Ovary (tissue), 10 donors: ENCODE measurements at places on chromosomes 4 and X. TPM values are rescaled to one million over a fixed set of nuclear protein-coding genes. Genes with fewer than 3 reads are reported as not detected.

GRCh38 chrX:94178145-94178788 is 504.3 kb downstream of the FAM133A start:
- H3K36me3 ChIP-seq: no peaks in the 10 kb centered on the region
- no peaks in the 10 kb centered on the region for H3K4me1 ChIP-seq
- DNase-seq: no peak
- no peaks in the 10 kb centered on the region for H3K27me3 ChIP-seq

VSIG1 gene
- total RNA-seq: 0.11 TPM

YIPF7 gene
- total RNA-seq: 0.28 TPM

MSN gene
- 183 TPM for total RNA-seq

RPA4 gene
- 0.56 TPM for total RNA-seq

GRCh38 chr4:47579235-47579634 is 94.2 kb downstream of the ATP10D start:
- no peak overlapping the region for H3K27ac ChIP-seq
- no peaks in the 10 kb centered on the region for H3K36me3 ChIP-seq
- DNase-seq: no peak
- H3K4me1 ChIP-seq: no peaks in the 10 kb centered on the region
- no peaks in the 10 kb centered on the region for H3K27me3 ChIP-seq

CCKAR gene
- total RNA-seq: 0.13 TPM

DNA sequence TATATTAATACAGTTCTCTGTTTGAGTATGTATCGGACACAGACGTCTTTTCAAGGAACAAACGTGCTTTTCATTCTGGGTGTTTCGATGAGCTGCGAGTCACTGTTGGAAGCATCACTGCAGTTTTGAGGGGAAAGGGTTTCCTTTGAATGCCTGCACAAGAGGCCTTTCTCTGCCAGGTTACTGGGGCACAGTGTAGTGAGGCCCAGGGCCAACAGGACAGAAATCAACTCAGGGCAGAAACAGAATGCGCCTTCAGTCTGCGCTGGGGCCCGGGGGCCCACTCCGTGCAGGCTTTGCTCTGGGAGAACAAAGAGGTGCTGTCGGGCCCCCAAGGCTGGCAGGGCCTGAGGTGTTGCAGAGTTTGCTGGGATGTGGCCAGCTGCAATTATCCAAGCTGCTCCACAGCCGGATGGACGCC is 2.3 kb upstream of the PPP2R3B start:
- no peaks in the 10 kb centered on the region for H3K4me1 ChIP-seq
- DNase-seq: no peak
- no peak overlapping the region for H3K27ac ChIP-seq
- H3K36me3 ChIP-seq: no peaks in the 10 kb centered on the region
- H3K27me3 ChIP-seq: no peaks in the 10 kb centered on the region

STS gene
- 7.5 TPM for total RNA-seq

GRCh38 chrX:19544693-19545305 is 29.5 kb upstream of the MAP3K15 start:
- no peaks in the 10 kb centered on the region for H3K4me1 ChIP-seq
- H3K27ac ChIP-seq: no peak overlapping the region
- no peaks in the 10 kb centered on the region for H3K36me3 ChIP-seq
- DNase-seq: no peak

DNA sequence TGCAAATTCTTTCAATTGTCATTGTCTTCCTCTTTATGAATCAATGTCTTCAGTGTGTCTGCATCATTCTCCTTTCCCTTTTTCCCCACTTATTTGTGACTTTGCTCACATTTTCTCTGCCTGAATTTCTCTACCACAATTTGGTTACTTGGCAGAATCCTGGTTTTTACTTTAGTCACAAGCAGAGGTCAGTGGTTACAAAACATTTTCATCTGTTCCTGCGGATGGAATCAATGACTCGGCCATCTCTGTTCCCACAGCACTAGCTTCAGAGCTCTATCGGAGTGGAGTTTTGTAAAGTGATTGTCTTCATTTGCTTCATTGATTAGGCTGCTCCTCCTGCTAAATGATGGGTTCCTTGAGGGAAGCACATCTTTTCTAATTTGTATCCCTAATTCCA is 501.3 kb upstream of the AADAT start:
- no peaks in the 10 kb centered on the region for H3K27me3 ChIP-seq
- H3K4me3 ChIP-seq: no peak overlapping the region
- peaks cover 2% of the 10 kb centered on the region for H3K4me1 ChIP-seq
- H3K36me3 ChIP-seq: no peaks in the 10 kb centered on the region
- no peak overlapping the region for H3K27ac ChIP-seq

- no peaks in the 10 kb centered on the region for H3K36me3 ChIP-seq
- H3K4me3 ChIP-seq: no peak overlapping the region
- no peaks in the 10 kb centered on the region for H3K4me1 ChIP-seq
These were observed 46.8 kb downstream of the STEEP1 start for GRCh38 chrX:119518371-119518770.

GRCh38 chr4:67366311-67366861 is 178.9 kb downstream of the CENPC start:
- H3K27ac ChIP-seq: no peak overlapping the region
- no peaks in the 10 kb centered on the region for H3K27me3 ChIP-seq
- DNase-seq: no peak
- no peak overlapping the region for H3K4me3 ChIP-seq
- H3K36me3 ChIP-seq: no peaks in the 10 kb centered on the region

DNA sequence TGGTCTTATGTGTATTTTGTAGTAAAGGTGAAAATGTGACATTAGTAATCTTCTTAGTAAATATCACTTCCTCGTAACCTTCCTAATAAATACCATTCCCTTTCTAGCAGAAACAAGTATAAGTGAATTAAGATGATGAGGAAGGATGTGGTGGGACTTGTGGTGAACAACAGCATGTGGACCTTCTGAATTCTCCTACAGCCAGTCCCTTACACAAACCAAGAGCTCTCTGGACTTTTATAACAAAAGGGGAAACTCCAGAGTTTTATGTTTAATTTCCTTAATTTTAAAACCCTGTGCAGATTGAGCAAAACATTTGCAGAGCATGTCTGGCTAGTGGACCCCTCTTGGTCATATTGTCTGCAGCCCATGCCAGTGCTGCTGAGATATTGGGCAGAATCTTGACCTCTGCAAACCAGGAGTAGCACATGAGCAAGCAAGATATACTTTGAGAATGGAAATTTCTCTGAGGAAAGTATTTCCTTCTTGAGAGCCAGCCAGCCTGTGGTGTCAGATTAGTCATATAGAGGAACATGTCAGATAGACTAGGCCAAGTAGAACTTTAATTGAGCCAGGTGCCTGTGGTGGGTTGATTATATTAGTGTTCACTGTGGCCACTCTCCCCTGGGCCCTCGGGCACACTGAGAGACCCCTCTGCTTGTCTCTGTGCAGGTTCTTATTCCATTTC is 328.2 kb downstream of the DKK2 start:
- H3K27ac ChIP-seq: no peak overlapping the region
- no peak overlapping the region for H3K4me3 ChIP-seq
- H3K27me3 ChIP-seq: no peaks in the 10 kb centered on the region
- no peaks in the 10 kb centered on the region for H3K4me1 ChIP-seq

GRCh38 chr4:153938994-153939393 is 150.1 kb upstream of the SFRP2 start:
- H3K4me3 ChIP-seq: no peak overlapping the region
- H3K36me3 ChIP-seq: no peaks in the 10 kb centered on the region
- H3K27ac ChIP-seq: no peak overlapping the region
- no peak for DNase-seq
- H3K4me1 ChIP-seq: no peaks in the 10 kb centered on the region

- H3K4me1 ChIP-seq: peaks cover 2% of the 10 kb centered on the region
- no peak overlapping the region for H3K27ac ChIP-seq
- H3K4me3 ChIP-seq: no peak overlapping the region
- no peak for DNase-seq
- H3K27me3 ChIP-seq: no peaks in the 10 kb centered on the region
These were observed 39.6 kb downstream of the CDKL5 start for GRCh38 chrX:18465051-18465450.

NIPAL1 gene
- total RNA-seq: not detected

DNA sequence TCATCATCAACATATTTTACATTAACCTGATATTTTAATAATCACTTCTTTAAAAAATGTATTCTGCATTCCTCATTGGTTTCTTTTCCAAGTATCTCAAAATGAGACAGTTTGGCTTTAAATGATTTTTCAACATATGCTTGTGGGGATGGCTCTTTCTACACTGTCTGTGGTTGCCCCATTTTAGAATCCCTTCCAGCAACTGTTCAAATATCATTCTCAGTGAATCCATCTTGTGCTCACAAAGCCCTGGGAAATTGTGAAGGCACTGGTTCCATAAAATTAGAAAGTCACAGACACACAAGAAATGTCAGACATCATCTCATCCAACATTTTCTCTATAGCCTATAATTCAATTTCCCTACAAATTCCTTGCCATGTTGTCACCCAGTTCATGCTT is 103.5 kb downstream of the LNX1 start:
- H3K27ac ChIP-seq: no peak overlapping the region
- peaks cover 15% of the 10 kb centered on the region for H3K4me1 ChIP-seq

CCDC110 gene
- 3.0 TPM for total RNA-seq

GRCh38 chrX:103776546-103776945 is at the start of gene PLP1:
Gene PLP1, plus strand, starts transcription at chrX:103776840. Its CDS starts 156 bp downstream, at chrX:103776996.
- no peaks in the 10 kb centered on the region for H3K36me3 ChIP-seq
- H3K27me3 ChIP-seq: no peaks in the 10 kb centered on the region
- no peak within 1 kb of the TSS for H3K4me3 ChIP-seq
- no peak within 1 kb of the TSS for H3K27ac ChIP-seq
- peaks cover 4% of the 10 kb centered on the region for H3K4me1 ChIP-seq

SPANXB1 gene
- total RNA-seq: not detected

- no peak for DNase-seq
- no peak overlapping the region for H3K27ac ChIP-seq
- H3K4me1 ChIP-seq: no peaks in the 10 kb centered on the region
- H3K4me3 ChIP-seq: no peak overlapping the region
These were observed 36.5 kb downstream of the GPC3 start for GRCh38 chrX:133948895-133949294.

GRCh38 chr4:24279911-24280375 is 304.4 kb downstream of the DHX15 start:
- no peaks in the 10 kb centered on the region for H3K27me3 ChIP-seq
- H3K36me3 ChIP-seq: no peaks in the 10 kb centered on the region
- no peaks in the 10 kb centered on the region for H3K4me1 ChIP-seq
- no peak overlapping the region for H3K27ac ChIP-seq
- DNase-seq: no peak

DNA sequence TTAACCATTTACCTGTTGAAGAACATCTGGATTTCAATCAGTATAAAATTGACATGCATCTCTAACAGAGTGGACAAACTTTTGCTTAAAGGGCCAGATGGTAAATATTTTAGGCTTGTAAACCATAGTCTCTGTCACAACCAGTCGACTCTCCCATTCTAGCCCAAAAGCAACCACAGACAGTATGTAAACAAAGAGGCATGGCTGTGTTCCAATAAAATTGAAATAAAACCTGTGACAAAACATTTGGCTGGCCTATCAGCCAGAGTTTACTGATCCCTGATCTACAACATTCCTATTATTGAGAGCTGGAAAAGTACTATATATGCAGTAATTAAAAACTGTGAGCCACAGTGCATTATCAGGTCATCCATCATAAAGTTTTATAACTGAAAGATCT is 3.2 kb downstream of the CENPC start:
- DNase-seq: no peak
- no peak overlapping the region for H3K27ac ChIP-seq
- no peaks in the 10 kb centered on the region for H3K36me3 ChIP-seq
- H3K4me1 ChIP-seq: peaks cover 3% of the 10 kb centered on the region
- no peak overlapping the region for H3K4me3 ChIP-seq

- no peaks in the 10 kb centered on the region for H3K4me1 ChIP-seq
- no peaks in the 10 kb centered on the region for H3K27me3 ChIP-seq
- no peak for DNase-seq
- H3K36me3 ChIP-seq: no peaks in the 10 kb centered on the region
- no peak overlapping the region for H3K27ac ChIP-seq
These were observed 3.6 kb downstream of the NOX1 start for GRCh38 chrX:100870527-100870926.

DNA sequence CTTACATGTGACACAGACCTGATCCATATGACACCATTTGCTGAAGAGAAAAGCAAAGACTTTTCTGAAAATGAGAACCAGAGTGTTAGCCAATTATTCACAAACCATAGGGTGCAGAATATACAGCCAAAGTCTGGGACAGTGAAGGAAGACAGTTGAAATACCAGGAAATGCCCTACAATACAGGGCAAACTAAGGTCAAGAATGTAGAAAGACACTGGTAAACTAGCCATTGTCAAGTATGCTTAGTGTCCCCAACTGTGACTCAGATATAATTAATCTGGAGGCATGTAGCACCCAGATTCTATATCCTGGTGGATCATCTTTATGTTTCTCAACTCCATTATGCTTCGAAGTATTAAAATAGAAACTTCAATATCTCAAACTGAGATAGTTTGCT is 200.9 kb upstream of the FSTL5 start:
- no peaks in the 10 kb centered on the region for H3K36me3 ChIP-seq
- H3K27me3 ChIP-seq: no peaks in the 10 kb centered on the region
- no peak overlapping the region for H3K4me3 ChIP-seq
- H3K27ac ChIP-seq: no peak overlapping the region

DNA sequence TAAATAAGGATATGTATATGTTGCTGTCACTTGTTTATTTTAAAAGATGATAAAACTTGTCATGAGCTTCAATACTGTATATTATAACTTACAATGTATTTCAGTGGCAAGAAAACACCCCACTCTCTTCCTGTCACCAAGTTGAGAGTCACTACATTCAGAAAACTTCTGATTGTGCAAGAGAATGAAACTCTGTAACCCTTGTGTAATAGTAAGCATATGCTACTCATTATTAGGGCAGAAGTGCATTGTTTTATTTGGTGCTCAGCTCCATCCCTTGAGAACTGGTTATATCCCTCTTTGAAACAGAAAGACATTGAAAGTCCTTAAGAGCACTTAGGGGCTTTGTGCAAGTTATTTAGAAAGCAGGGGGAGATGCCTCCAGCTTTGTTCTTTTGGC is 594.5 kb downstream of the ARAP2 start:
- no peak overlapping the region for H3K27ac ChIP-seq
- H3K4me1 ChIP-seq: no peaks in the 10 kb centered on the region
- H3K4me3 ChIP-seq: no peak overlapping the region
- H3K27me3 ChIP-seq: no peaks in the 10 kb centered on the region
- H3K36me3 ChIP-seq: no peaks in the 10 kb centered on the region

DNA sequence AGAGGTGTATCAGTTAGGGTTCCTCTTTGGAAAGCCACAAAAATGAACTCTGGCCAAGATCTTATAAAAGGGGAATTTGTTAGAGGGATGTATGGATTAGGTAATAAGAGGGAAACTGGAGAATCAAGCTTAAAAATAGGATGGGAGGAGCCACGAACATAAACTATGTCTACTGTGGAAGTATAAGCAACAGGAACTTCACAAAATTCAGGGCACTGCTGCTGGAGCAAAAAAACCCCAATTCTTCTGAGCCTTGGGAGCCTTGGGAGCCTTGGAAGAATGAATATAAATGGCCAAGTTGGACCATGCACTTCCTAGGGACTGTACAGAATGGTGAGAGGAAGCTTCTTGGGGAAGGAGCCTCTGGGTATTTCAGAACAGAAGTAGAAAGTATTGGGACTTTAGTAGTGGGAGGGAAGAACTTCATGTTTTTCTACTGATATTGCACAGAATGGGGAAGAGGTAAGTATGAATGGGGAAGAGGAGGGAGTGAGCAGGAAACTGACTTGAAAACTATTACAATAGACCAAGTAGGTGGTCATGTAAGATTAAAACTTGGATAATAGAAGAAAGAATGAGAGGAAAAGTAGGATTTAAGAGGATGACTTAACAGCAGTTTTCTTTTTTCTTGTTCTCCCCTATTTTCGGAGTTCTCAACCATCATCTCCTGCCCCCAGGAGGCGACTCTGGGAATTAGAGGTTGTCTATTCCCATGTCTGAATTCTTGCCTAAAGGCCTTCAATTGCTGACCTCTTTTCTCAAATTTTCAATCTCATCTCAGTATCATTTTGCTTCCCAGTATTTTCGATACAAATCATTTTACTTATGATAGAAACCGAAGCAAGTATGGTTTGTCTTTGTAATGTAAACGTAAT is 44.4 kb upstream of the TAPT1 start:
- H3K27ac ChIP-seq: no peak overlapping the region
- no peak for DNase-seq
- no peak overlapping the region for H3K4me3 ChIP-seq
- no peaks in the 10 kb centered on the region for H3K36me3 ChIP-seq
- no peaks in the 10 kb centered on the region for H3K27me3 ChIP-seq
- H3K4me1 ChIP-seq: no peaks in the 10 kb centered on the region
